Nucleus accumbens (tissue), 56 donors: ENCODE measurements at places on chromosomes 5 and 9.

DNA sequence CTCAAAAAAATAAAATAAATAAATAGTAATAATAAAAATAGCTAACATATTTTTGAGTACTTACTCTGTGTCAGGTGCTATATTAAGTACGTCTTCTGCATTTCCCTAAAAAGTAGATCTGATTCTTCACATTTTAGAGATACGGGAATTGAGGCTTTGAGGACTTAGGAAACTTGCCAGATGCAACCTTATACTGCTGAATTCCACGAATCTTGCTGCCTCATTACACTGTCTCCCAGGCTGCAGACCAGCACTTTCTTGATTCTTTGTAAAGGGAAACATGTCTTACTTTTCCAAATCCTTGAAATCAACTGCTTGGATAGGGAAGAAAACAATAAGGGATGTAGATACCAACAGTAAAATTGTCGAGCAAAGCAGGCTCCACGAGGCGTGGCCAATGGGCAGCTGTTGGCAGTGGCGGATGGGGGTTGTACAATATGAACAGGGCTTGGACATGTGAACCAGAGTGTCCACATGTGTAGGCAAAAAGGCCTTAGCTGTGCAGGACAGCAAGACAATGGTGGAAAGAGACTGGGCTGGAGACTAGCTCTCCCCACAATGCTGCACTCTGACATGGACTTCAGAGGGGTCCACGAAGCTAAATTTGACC is 124.3 kb upstream of the RAI14 start:
- DNase-seq = no peak

- DNase-seq = no peak
These were observed 46.3 kb upstream of the JMY start for GRCh38 chr5:79189439-79190234.

DNA sequence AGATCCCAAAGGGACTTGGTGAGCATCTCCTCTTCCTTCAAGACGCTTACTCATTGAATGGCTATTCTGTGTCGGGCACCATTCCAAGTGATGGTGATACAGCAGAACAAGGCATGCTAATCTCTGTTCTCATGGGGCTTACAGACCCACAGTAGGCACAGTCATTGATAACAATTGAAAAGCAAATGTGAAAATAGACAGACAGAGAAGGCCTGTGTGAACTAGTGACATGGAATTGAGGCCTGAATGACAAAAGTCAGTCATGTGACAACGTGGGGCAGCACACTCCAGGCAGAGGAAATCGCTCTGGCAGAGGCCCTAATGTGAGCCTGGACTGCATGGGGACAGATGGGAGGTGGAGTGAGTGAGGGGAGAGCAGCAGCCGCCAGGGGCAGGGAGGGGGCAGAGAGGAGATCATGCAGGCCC is 70.7 kb upstream of the CPLX2 start:
- DNase-seq = no peak

- DNase-seq = no peak
These were observed 86.1 kb upstream of the NFIB start for GRCh38 chr9:14399756-14400657.

DNA sequence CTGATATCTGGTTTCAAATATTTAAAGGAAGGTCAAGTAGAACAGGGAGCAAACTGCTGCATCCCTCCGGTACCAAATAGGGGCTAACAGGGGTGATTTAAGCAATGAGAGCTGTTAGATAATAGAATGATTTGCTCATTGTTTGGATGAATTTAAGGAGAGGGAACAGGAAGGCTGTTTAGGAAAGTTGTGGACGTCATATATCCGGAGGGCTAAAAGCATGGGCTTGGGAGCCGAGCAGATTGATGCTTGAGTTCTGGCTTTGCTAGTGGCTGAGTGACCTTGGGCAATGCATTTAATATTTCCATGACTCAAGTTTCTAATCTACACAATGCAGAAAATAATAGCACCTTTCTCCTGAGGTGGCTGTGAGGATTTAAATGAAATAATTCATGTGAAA is 85.4 kb upstream of the RPS23 start:
- DNase-seq = no peak

GRCh38 chr5:162217037-162217436 is 149.5 kb downstream of the GABRG2 start:
- DNase-seq = no peak

- no peak for DNase-seq
These were observed 27.0 kb downstream of the POU4F3 start for GRCh38 chr5:146365618-146366017.

DNA sequence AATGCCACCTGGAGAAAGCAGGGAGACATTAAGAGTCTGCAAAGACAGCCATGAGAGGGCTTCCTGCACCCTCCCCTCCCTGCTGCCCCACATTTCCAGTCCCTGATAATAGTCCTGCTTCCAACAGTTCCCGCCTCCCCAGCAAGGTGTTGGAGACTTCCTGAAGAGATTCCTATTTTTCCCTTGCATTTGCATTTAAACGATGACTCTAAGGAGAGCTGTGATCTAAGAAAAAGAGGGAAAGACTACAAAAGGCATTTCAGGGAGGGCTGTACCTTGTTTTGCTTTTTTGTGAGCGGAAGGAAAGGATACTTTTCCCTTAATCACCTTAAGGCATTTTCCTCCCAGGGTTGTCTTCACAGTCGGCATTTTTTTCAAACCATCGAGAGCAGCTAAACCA is 62.1 kb downstream of the GAS1 start:
- no peak for DNase-seq

GRCh38 chr5:154372661-154373060 is 73.1 kb upstream of the SAP30L start:
- no peak for DNase-seq

GRCh38 chr9:94956731-94957130 is 230.2 kb downstream of the AOPEP start:
- no peak for DNase-seq

DNA sequence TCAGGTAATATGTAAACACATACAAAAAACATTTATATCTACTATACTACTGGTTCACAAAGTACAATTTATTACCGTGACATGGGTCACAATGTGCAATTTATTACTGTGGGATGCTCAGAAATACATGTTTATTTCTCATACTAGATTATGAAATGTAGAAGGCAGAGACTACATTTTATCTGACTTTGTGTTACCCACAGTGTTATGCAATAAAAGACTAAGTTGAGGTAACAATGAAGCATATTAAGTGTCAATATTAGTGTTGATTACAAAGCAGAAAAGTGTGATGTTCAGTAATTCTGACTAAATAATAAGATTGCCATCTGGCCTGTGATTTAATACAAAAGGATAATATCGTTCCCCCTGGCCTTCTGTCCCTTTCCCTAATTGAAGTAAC is 42.4 kb downstream of the CPLANE1 start:
- no peak for DNase-seq

DNA sequence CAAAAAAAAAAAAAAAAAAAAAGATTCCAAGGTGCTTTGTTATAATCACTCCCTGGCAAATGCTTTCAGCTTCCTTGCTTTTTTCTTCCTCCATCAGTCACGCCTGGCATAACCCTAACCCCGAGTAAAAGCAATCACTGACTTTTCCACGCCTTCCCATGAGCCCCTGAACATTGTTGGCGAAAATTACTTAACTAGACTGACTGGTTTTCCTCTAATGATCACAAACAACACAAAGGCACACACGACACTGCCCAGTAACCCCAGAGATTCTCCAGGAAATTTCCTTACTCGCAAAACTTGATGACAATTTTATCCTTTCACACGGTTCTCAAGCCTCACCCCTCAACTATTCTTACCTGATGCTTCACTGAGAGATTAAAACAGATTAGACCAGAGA is 11.4 kb upstream of the PTGR1 start:
- DNase-seq = no peak

DNA sequence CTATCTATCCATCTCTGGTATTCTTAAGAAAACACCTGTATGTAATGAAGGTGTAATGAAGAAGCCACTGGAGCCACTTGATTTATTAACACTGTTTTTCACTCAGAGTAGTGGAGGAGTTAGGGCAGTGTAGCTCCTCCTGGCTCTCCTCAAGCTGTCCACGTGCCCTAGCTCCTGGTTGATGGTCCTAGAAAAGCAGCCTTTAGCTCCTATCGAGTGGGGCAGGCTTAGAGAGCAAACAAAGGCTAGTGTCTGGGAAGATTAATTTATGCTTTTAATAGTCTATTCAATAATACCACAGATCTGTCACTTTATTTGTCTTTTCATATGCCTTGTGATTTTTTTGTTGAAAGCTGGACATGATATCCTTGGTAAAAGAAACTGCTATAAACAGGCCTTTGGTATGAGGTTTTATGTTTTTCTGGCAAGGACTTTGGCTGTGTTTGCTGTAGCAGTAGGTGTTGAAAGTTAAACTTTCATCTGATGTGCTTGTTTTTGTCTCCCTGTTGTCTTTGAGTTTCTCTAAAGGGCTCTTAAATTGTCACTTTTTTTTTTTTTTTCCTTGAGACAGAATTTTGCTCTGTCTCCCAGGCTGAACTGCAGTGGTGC is 141.1 kb downstream of the GCNT1 start:
- DNase-seq = no peak

DNA sequence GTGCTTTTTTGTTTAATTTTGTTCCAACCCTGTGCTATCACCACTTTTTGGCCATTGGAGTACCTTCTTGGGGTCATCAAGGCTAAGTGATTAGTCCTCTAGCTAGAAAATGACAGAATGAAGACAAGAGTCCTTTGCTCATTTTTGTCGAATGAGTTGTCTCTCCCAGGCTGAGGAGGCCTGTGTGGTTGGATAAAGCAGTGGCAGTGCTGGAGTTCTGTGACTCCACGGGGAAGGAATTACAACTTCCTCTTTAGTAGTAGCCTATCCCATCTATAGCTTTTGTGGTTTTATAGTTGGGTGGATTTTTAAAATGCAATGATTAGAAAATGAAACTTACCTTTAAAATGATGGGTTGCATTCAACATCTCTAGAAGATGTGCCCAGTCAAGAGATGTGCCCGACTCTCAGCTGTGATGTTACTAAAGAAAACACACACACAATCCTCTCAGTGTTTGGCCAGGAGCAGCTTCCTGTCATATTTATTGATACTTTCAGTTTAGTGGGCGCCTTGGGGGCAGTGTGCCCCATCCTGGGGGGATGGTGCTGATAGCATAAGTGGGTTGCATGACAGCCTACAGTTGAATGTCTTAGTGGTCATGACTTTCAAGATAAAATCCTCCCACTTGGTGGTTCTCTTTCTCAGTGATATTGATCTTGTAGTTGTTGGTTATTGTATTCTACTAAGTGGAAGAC is 11.9 kb downstream of the OTULINL start:
- DNase-seq = no peak

DNA sequence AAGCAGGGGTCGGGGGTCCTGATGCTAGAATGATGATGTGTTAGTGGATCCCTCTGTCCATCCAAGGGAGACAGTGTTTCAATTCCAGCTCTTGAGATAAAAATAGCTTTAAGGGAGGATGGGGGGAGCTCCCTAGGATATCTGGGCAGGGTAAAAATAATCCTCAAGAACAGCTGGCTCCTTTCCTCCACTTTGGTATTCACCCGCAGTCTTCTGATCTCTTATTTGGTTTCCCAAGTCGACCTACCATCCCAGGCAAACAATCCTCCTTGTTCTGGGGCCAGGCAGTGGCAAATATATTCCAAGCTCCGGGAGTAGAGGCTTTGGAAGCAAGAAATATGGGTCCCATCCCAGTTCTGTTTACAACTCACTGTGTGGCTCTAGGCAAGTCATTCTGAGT is 14.5 kb upstream of the COL27A1 start:
- no peak for DNase-seq

DNA sequence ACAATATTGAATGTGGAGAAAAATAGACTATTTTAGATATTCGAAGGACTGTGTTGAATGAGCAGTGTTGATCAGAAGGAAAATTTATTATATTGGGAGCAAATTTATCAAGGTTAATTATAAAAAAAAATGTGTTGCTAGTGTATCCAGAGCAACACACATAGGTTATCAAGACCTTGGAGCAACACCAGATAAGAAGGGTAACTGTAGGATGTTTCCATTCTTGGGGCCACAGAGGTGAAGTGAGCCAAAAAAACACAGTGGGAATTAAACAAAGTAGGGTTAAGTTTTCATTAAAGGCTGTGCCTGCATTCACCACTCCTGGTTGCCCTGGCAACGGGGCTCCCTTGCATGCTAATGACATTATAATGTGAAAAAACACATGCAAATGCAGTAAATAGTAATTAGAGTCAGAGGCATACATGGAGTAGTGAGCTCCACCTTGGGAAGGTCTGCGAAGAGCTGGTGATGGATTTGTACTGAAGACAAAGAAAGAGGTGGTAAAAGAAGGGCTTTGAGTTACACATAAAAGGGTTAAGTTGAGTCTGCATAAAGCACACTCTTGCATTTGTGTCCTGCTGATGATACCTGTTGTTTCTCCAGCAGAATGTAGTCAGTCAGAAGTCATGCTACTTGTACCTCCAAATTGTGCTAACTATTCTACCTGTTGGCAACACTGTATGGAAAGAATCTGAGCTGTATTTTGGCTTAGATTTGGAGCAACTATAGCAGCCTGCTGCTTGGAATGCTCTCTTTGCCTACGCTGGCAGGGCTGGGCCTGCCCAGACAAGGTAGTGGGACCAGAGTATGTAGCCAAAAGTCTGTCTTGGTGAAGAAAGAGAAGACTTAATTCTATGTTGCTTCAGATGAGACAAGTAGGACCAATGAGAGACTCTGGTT is 59.6 kb downstream of the ATG10 start:
- no peak for DNase-seq

DNA sequence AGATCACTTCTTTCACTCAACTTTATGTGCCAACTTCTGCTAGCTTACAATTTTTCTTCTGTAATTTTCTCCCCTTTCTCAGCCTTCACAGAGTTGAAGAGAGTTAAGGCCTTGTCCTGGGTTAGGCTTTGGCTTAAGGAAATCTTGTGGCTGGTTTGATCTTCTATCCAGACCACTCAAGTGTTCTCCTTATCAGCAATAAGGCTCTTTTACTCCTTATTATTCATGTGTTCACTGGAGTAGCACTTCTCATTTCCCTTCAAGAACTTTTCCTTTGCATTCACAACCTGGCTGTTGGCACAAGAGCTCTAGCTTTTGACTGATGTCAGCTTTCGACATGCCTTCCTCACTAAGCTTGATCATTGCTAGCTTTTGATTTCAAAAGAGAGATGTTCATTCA is 86.9 kb upstream of the ALDH1B1 start:
- no peak for DNase-seq
